ENCODE measurements at places on chromosomes 11 and 22.

DNA sequence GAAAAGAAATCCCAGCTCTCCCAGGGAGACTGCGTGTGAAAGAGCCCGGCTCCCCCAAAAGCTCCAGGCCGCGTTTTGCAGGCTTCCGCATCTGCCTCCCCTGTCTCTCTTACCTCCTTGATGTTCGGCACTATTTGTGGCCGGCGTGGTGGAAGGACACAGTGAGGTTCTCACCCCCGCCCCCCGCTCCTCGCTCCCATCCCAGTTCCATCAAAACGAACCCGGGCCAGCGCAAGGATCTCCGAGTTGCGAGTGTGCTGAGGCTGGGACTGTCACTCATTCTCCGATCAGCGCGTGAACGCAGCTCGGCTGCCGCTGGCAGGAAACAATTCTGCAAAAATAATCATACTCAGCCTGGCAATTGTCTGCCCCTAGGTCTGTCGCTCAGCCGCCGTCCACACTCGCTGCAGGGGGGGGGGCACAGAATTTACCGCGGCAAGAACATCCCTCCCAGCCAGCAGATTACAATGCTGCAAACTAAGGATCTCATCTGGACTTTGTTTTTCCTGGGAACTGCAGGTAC, at the start of gene NCAM1:
NCAM1 (plus strand) TSS at position 275 of the 523 bp plus-strand sequence.
- DNase-seq, result no peak

DNA sequence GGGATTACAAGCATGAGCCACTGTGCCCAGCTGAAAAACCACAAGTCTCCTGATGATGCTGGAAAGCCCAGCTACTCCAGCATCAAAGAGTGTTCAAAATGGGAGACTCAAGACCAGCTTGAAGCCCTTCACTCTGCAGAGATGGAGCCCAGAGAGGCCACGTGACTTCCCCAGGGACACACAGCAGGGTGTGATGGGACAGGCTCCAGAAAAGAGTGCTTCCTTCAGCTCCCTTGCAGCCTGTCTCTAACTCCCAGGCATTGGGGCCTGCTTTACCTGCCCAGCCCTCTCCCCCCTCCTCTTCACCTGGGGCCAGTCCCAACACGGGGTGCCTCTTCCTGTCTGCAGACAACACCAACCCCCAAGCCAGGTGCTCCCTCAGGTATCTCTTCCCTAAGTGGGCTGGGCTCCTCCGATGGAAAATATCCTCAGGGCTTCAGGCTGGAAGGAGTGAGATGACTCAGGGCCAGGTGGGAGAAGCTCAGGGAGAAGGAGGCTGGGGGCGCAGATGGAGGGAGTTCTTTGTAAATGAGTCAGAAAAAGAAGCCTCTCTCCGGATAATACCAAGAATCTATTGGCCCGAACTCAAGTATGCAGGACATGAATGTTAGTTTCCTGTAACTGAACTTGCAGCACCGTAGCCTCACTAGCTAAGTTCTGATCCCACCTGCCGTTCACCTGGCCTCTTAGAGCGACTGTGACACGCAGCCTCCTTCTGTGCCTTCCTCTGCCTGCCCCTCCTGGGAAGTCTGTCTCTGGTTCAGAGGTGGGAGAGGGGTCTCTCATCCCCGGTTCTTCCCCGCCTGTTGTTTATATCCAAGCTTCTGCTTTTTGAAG, 326.6 kb downstream of the MN1 start:
- peak; percentile 92 for DNase-seq

- no peak for DNase-seq
Observed at GRCh38 chr11:130601141-130601540, 152.7 kb downstream of the ADAMTS15 start.

- no peak for DNase-seq
Observed at GRCh38 chr11:128590587-128590986, 3.2 kb upstream of the ETS1 start.

DNA sequence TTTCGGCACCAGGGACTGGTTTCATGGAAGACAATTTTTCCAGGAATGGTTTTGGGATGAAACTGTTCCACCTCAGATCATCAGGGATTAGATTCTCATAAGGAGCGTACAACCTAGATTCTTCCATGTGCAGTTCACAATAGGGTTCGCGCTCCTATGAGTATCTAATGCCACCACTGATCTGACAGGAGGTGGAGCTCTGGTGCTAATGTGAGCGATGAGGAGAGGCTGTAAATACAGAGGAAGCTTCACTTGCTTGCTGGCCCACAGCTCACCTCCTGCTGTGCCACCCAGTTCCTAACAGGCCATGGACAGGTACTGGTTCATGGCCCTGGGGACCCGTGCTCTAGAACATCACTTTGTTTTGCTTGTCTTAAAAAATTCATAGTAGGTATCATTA, 41.8 kb upstream of the AMPD3 start:
- DNase-seq, result no peak

GRCh38 chr11:44306052-44306917, 3.7 kb downstream of the ALX4 start:
- DNase-seq, result no peak

GRCh38 chr22:39110631-39111561, 13.9 kb downstream of the APOBEC3H start:
- DNase-seq, result no peak

DNA sequence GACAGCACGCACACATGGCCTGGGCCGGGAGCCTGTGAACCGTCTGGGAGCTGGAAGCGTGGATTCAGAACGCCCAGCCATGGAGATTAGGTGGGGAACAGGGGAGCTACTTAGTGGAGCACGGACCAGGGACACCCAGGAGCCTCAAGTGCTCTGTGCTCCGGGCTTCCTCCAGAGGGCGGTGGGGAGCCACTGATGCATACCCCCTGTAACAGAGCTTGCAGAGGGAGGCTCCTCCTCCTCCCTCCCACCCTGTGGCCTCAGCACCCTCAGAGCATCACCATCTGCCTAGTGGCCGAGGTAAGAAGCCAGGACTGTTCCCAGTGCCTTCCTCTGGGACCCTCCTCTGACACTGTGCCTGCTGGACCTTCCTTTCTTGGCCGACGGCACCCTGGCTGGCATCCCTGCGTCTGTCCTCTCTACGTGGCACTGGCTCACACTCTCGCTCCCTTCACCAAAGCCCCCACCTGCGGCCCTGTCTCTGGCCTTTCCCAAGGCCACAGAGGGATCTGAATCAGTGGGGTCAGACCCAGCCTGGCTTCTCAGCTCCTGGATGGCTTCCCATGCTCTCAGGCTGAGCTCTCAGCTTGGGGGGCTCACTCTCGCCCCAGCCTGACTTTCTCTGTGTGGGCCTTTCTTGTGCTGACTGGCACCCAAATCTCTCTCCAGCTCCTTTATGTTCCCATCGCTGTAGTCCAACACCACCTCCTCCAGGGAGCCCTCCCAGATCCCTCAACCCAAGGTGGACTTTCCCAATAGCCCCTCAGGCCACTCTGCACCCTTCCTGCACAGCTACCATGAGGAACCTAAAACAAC, 780.9 kb downstream of the BRD1 start:
- no peak for DNase-seq

DNA sequence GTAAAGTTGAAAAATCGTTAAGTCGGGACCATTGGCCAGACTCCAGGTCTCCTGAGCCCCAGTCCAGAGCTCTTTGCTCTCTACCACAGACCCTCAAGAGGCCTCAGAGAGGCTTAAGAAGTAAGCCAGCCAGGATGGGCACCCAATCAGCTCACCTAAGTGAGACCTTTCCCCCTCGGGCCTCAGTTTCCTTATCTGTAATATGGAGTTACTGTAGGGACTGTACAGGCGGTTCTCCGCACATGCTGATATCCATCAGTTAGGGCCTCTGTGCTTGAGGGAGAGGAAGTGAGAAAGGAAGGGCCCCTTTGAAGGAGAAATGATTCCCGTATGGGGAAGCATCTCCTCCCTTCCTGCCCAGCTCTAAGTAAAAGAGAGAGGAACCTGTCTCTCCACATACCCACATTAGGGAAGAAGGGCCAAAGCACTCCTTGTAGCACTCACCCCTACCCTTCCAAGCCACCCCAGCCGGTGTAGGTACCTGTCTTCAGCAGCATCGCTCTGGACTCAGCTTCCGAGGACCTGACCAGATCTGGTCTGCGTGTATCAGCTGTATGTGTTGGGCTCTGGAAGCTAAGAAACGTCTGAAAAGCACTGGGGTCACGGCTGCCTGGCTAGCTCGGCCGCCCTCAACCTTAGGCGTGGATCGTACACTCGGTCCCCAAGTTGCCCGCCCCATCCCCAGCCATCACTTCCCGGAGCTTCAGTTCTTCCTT, 653 bp downstream of the NAGA start:
- no peak for DNase-seq

- no peak for DNase-seq
Observed at GRCh38 chr11:7143908-7144307, 55.1 kb downstream of the RBMXL2 start.

GRCh38 chr11:134252346-134253187, 585 bp downstream of the THYN1 start:
- peak; percentile 23 for DNase-seq

GRCh38 chr11:60706931-60707330, 7.5 kb downstream of the MS4A8 start:
- no peak for DNase-seq

DNA sequence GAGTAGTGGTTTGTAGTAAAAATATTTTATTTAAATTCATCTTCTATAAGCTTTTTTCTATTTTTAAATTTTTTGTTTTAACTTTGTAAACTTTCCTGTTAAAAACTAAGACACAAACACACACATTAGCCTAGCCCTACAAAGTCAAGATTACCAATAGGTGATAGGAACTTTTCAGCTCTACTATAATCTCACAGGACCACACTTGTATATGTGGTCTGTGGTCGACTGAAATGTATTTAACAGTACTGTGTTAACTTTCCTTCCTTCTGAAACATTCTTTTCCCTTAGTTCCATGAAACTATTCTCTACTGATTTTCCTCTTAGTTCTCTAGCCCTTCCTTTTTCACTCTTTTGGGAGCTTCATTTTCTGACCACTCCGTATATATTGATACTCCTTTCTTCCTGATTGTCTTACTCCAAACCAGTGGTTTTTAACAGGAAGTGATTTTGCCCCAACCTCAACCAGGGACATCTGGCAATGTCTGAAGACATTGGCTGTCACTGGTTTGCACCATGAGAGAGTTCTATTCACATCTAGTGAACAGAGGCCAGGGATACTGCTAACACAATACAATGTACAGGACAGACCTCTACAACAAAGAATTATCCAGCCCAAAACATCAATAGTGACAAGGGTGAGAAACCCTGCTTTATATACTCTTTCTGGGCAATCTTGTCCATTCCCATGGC, 8.8 kb downstream of the ZW10 start:
- no peak for DNase-seq

- DNase-seq, result no peak
Observed at GRCh38 chr11:63405114-63405513, 35.5 kb downstream of the SLC22A9 start.

DNA sequence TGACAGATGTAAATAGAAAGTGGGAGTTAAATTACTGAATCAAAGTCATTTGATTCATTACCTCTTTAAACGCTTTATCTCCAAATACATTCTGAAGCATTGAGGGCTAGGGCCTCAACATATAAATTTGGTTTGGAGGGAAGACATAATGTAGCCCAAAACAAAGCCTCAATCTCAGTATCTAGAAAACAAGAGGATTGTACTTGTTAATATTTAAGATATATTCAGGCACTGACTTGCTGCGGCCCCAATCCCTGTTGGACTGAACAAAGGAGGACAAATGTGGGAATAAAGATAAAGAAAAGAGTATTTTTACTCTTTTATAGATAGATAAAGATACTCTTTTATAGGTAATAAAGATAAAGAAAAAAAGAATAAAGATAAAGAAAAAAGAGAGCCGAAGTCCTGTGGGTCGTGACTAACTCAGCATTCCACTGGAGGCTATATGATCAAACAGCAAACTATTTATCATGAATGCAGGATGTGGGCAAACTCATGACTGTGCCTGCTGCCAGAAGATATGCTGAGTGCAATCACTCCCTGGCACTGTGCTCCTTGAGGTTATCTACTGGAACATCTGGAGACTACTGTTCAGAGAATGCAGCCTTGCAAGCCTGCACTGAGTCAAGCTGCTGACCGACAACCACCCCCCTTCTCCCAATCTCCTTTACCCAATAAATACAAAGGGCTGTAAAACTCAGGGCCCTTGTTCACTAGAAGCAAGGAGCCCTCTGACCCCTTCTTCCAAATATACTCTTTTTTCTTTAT, 6.9 kb downstream of the OR10V1 start:
- peak; percentile 78 for DNase-seq

DNA sequence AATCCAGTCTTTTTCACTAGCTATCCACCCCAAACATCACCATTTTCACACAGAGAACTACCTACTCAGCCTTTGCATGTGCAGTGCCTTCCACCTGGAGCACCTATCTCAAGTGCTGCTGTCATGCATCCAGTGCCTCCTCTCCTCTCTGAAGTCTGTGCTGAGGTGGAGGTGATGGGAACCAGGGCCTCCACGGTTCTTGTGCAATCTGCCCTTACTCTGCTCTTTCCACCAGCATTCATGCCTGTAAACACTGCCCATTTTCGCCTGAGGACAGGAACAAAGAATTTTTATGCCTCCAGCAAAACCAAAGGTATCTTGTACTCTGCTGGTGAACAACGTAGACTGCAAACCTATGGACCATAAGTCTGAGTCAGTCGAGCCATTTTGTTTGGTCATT, 27.0 kb downstream of the PITPNB start:
- no peak for DNase-seq

DNA sequence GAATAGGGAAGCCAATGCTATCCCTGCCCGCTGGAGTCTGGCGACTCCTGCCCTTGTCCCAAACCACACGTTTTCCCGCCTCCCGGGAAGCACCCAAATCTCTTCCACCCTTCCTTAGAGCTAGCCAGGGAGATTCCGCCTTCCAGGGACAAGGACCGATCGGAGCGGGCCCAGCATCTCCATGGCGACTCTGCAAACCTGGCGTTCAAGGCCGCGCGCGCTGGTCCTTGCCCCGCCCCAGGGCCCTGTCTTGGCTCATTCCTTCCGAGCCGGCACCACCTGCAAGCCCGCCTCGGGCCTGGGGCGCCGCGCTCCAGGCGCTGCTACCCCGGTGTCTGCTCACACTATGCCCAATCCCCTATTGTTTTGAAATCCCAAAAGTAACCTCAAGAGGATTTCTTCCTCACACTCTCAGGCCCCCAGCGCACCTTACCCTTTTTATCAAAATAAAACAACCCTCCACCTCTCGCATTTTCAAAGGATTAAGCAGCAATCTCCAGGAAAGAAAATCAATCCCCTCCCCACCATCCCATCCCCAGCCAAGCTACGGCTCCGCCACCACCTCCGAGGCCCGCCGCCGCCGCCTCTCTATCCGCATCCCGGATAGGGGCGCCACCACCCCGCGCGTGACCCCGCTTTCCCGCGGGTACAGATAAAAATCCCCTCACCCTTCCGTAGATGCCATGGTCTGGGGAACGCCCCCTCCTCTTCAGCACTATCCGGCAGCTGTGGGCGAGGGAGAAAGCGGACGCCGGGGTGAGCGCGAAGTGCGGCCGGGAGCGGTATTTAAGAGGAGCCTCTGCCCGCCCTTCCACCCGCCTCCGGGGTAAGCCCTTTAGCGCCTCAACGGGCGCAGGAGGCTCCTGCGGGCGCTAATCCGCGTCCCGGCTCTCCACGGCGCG, 825 bp downstream of the SLC1A2 start:
- no peak for DNase-seq

DNA sequence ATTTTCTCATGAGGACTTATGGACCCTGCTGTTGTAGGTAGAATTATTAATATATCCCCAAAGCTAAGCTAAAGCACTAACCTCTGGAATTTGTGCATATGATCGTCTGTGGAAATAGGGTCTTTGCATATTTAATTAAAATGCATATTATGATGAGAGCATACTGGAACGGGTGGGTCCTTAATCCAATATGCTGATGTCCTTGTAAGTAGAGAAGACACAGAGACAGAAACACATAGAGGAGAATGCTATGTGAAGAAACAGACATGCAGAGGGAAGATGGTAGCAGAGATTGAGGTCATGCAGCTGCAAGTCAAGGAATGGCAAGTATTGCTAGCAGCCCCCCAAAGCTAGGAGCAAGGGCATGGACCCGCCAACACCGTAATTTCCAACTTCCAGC, 439.2 kb downstream of the LRRC4C start:
- DNase-seq, result no peak

Data from non-pigmented ciliary epithelial cell (primary cell).